Thoracic aorta endothelial cell (primary cell): ENCODE measurements at places on chromosomes 7 and 10. TPM values are rescaled to one million over a fixed set of nuclear protein-coding genes. Genes with fewer than 3 reads are reported as not detected.

The PIK3AP1 gene
- total RNA-seq, result 0.40 and 0.65 TPM in 2 replicates

The ASAH2B gene
- total RNA-seq, result 3.4 and 4.4 TPM in 2 replicates

The STRIP2 gene
- total RNA-seq, result 12.6 and 15.4 TPM in 2 replicates

The CADPS2 gene
- 74.7 and 81.0 TPM in 2 replicates for total RNA-seq

The TMEM26 gene
- 0.07 TPM in 1 of 2 replicates, not detected in the other for total RNA-seq

The CC2D2B gene
- 0.27 and 0.36 TPM in 2 replicates for total RNA-seq

The TEX36 gene
- total RNA-seq, result not detected in 2 replicates

The AP1S1 gene
- 96.4 and 116 TPM in 2 replicates for total RNA-seq

The VTI1A gene
- total RNA-seq, result 48.7 and 51.4 TPM in 2 replicates

The SPDYE2 gene
- total RNA-seq, result not detected in 2 replicates

The NAMPT gene
- 347 and 405 TPM in 2 replicates for total RNA-seq

The MCM10 gene
- total RNA-seq, result 26.1 and 29.9 TPM in 2 replicates

The NEUROD6 gene
- not detected in 2 replicates for total RNA-seq

The NME8 gene
- total RNA-seq, result not detected in 2 replicates

The SP8 gene
- total RNA-seq, result not detected in 2 replicates

The TCAF2 gene
- 14.5 and 31.0 TPM in 2 replicates for total RNA-seq

The MALRD1 gene
- total RNA-seq, result not detected in 2 replicates

The KIAA1549 gene
- 3.5 and 4.8 TPM in 2 replicates for total RNA-seq

The MGAM2 gene
- total RNA-seq, result not detected in 2 replicates
